Mammary epithelial cell (primary cell): ENCODE measurements at places on chromosomes 1 and 21. TPM values are rescaled to one million over a fixed set of nuclear protein-coding genes. Genes with fewer than 3 reads are reported as not detected.

GRCh38 chr1:161810780-161811179 is 44.7 kb downstream of the ATF6 start:
- no peak for DNase-seq

SPRR1B gene
- total RNA-seq: not detected

CYP4X1 gene
- under 0.01 TPM for total RNA-seq

DNA sequence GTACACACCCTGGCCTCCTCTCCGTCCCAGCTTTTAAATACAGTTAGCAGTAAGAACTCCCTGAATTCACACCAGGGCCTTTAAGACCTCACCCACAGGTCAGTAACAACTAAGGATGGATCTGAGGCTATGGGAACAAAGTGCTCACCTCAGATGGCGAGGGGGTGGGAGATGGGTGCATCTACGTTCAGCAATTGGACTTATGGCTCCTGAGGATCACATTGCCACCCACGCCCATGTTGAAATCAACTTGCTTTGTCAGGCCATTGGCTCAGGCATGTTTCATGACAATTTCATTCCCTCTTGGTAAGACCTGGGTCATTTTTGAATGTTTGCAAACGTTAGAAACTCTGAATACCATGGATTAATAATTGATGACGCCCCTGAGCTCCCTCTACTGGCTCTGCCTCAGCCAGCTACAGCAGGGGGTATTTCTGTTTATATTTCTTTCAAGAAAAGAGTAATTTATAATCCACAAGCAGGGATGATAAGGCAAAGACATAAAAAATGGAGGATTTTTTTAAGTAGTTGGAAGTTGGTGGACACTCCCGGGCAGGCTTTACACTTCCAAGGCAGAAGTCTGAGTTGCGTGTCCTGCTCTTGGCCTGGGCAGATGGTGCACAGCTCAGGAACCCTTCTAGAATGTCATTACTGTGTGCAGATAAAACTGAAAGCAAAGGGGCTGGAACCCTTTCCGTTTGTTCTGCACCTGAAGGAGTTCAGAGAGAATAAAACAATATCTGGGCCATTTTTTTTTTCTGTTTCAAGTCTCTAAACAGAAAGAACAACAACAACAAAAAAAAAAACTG is 13.7 kb upstream of the LBR start:
- DNase-seq: no peak

SYCP1 gene
- not detected in 2 replicates for total RNA-seq

GRCh38 chr1:180964595-180964994 is 51.9 kb downstream of the KIAA1614 start:
- no peak for DNase-seq

DNA sequence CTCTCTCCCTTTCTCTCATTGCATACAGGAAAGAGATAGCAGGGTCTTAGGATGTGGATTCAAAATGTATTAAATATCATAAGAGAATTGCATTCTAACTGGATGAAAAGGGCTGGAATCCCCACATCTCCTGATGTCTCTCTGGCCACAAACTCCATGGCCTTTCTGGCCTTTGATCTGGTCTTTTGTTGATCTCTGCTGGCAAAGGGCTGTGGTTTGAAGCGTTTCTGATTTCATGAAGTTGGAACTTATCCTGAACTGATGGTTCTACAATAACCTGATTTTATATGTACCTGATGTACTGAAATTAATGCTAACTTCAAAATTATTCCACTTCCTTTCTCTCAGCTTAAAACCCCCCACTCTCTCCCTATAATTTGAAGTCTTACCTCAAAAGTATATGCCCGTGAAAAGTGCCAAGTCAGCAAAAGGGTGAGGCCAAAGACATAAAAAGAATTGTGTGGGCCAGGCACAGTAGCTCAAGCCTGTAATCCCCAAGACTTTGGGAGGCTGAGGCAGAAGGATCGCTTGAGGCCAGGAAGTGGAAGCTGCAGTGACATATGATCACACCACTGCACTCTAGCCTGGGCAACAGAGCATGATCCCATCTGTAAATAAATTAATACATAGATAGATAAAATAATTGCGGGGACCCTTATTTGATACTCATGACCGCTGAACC is 6.4 kb upstream of the KIF14 start:
- DNase-seq: no peak

- DNase-seq: no peak
Observed at GRCh38 chr1:3304246-3304645, 150.2 kb upstream of the ARHGEF16 start.

DNA sequence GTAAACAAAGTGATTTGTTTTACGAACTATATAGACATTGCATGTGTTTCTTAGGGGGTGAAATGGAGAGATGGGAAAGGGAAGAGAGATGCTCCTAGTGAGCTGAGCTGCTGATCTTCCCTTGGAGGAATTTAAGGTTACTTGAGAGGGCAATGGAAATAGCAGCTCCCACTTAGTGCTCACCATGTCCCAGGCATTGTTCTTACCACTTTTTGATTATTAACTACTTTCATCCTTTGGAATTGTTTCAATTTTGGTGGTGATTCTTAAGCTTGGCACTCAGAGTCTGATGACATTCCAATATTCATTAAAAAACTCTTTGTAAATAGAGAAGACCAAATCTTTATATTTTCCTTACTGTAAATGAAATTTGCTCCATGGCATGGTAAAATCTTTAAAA is 124.9 kb downstream of the ITSN1 start:
- DNase-seq: no peak

BACE2 gene
- 128 TPM for total RNA-seq
